ENCODE measurements at places on chromosomes 7 and 10. TPM values are rescaled to one million over a fixed set of nuclear protein-coding genes. Genes with fewer than 3 reads are reported as not detected.

DNA sequence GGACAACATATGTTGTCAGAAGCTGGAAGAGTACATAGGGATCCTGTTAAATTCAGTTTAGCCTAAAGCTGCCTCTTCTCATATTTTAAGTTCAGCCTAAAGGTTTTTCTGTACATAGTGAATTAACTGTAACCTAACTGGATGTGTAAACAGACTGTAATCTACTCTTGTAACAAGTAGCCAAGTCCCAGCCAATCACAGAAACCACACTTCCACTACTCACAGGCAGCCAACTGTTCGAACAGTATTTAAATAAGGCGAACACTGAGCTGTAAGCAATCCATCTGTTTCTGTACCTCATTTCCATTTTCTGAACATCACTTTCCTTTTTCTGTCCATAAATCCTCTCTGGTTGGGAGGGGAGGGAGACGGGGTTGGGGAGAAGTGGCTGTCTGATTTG, 15.0 kb upstream of the STN1 start:
- no peak overlapping the region for H3K27ac ChIP-seq
- peaks cover 33% of the 10 kb centered on the region for H3K4me1 ChIP-seq
- no peaks in the 10 kb centered on the region for H3K36me3 ChIP-seq
- H3K4me3 ChIP-seq = no peak overlapping the region
- no peak for DNase-seq
- H3K27me3 ChIP-seq = no peaks in the 10 kb centered on the region

DNA sequence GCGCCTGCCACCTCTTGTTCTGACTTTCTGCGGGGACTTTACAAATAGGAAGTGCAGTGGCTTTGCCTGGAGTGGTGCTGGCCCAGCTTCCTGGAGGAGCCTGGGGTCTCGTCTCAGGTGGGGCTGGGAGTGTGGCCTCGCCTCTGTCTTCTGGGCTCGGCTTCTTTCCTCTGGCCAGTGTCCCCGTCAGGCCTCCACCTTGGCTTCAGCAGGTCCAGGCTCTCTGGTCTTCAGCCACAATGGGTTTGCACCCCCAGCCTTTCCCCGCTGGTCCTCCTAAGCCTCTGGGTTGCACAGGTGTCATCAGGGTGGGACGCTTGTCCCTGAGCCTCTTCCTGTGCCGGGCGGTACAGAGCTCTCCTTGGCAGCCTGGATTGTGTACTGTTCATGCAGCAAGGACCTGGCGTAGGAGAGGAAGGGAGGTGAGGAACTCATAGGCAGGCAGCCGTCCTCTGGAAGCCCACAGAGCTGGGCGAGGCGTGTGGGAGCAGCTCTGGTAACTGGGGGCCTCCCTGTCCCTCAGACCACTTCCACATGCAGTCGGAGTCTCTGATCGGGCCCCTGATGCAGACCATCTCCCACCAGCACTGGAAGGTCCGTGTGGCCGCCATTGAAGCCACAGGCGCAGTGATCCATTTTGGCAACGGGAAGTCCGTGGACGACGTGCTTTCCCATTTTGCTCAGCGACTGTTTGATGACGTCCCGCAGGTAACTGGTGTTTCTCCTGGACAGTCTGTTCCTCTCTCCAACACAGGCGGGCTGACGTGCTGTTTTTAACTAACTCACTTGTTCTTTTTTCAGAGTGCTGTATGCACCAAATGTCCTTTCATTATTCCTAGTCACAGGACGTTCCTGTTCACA, 2.3 kb upstream of the PRKAR1B start:
- no peaks in the 10 kb centered on the region for H3K27me3 ChIP-seq
- H3K36me3 ChIP-seq = peaks cover 9% of the 10 kb centered on the region
- DNase-seq = no peak
- H3K4me3 ChIP-seq = peak overlapping the region; percentile 42

DNA sequence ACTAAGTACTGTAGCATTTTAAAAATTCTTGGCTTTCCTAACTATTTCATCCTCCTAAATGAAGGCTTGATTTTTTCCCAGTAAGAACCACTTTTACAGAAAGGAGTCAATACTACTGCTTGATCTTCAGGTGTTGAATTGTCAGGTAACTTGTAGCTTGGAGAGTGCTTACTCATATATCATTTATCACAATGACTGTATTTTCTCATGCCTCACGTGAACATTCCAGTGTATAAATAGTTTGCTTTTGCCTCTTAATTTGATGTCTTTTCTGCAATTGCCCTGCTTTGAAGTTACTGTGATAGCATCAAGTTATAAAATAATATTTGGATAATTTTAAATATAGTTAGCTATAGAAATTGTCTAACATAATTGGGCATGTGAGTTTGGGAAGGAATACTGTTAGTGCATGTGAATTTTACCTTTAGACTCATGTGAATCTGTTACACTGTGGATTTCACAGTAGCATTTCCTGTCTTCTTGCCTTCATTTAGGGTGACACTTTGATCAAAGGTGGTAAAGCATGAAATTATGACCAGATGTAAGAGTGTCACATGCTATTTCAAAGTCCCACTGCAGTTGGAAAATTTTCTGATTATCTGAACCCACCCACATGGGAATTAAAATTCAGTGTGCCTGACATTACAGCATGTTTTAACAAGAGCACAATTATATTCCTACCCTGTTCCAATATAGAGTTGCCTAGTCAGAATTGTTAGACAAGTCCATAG, 962.8 kb downstream of the DNAJB9 start:
- H3K27ac ChIP-seq = no peak overlapping the region
- H3K36me3 ChIP-seq = no peaks in the 10 kb centered on the region
- peaks cover 6% of the 10 kb centered on the region for H3K4me1 ChIP-seq
- no peak overlapping the region for H3K4me3 ChIP-seq

DNA sequence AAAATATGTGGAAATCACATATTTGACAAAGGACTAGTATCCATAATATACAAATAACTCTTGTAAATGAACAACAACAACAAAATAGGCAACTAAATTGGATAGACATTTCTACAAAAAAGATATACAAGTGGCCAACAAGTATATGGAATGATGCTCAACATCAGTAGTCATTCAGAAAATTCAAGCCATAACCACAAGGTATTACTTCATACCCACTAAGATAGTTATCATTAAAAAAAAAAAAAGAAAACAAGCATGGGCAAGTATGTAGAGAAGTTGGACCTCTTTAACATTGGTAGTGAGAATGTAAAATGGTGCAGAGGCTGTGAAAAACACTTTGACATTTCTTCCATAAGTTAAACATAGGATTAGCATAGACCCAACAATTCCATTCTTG, 80.8 kb downstream of the CYP26A1 start:
- H3K4me1 ChIP-seq = no peaks in the 10 kb centered on the region
- no peak for DNase-seq
- H3K36me3 ChIP-seq = no peaks in the 10 kb centered on the region
- no peaks in the 10 kb centered on the region for H3K27me3 ChIP-seq
- no peak overlapping the region for H3K4me3 ChIP-seq

DNA sequence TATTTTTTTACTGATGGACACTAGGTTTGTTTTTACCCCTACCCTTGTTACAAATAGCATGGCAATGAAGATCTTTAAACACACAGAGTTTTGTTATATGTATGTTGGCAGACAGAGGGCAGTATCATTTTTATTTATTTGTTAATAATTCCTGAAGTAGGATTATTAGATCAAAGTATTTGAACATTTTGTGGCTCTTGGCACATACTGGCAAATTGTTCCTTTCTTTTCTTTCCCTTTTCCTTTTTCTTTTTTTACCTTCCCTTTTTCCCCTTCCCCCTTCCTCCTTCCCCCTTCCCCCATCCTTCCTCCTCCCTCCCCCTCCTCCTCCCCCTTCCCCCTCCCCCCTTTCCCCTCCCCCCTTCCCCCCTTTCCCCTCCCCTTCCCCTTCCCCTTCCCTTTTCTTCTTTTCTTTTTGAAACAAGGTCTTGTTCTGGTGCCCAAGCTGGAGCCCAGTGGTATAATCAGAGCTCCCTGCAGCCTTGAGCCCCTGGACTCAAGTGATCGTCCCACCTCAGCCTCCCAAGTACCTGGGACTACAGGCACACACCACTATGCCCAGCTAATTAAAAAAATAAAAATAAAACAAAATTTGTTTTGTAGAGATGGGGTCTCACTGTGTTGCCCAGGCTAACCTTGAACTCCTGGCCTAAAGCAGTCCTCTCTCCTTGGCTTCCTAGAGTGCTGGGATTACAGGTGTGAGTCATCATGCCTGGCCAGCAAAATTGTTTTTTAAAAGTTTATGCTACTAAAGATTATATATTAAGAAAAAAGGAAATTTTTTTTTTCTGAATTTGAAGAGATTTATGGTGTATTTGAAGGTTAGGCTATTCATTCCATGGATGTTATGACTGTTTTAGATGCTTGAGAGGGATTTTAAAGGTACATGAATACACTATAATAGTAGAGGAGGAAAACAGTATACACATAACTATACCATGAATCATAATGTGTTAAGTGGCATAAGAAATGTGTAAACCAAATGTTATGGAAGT, 39.3 kb downstream of the SEPTIN7 start:
- no peak overlapping the region for H3K27ac ChIP-seq
- peaks cover 5% of the 10 kb centered on the region for H3K36me3 ChIP-seq
- no peaks in the 10 kb centered on the region for H3K27me3 ChIP-seq
- H3K4me1 ChIP-seq = no peaks in the 10 kb centered on the region

DNA sequence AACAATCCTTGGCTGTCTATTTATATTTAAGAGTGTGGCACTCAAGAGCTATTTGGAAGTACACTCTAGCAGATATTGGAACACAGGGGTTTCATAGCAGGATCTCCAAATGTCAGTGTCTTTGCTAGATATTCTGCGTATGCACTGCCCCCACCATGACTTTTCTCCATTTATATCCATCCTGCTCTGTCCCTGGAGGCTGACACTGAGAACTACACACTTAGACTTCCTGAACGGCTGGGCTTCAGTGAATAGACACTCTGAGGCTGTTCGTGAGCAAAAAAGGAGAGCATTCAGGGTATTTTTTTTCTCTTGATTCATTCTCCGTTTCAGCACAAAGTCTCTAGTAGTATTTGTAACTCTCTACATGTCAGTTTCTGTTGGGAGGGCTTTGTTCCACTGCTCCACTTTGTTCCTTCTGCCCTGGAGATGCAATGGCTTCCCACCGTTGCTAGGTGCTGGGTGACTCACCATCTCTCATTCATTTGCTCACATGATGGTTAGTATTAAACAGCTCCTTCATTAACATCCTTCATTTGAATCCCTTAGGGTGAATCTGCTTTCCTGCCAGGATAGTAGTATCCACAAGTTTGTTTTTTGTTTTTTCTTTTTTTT, 155.9 kb upstream of the SLC13A1 start:
- H3K36me3 ChIP-seq = no peaks in the 10 kb centered on the region
- H3K4me1 ChIP-seq = no peaks in the 10 kb centered on the region
- no peak overlapping the region for H3K4me3 ChIP-seq
- no peak overlapping the region for H3K27ac ChIP-seq
- no peak for DNase-seq

DNA sequence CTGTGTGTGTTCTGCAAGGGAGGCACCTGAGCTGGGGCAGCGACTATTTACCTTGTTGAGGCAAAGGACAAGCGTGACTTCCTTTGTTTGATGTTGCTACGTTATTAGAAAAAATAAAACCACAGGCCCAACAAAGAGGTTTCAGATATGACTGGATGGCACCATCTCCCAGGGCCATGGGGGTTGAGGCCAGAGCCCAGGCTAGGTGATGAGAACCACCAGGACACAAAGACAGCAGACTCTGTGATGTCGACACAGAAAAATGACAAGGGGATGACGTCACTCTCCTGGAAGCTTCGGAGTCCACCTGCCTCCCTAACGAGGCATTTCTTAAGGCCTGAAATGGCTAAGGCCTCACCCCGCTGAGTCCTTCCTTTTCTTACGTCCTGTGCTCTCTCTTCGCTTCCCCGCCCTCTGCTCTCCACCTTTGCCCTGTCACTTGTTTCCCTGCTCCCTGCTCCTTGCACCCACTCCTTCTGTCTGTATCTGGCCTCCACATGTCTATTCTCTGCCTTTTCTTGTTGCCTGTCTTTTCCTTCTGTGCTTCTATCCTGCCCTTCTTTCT, 83.0 kb upstream of the ADRB1 start:
- no peak for DNase-seq
- peaks cover 32% of the 10 kb centered on the region for H3K4me1 ChIP-seq
- peak overlapping the region; percentile 84 for H3K27ac ChIP-seq
- H3K36me3 ChIP-seq = no peaks in the 10 kb centered on the region
- no peak overlapping the region for H3K4me3 ChIP-seq

- no peaks in the 10 kb centered on the region for H3K27me3 ChIP-seq
- no peaks in the 10 kb centered on the region for H3K4me1 ChIP-seq
- peaks cover 1% of the 10 kb centered on the region for H3K36me3 ChIP-seq
- H3K27ac ChIP-seq = no peak overlapping the region
Measured at GRCh38 chr10:119750391-119751230, 24.8 kb downstream of the INPP5F start.

- no peaks in the 10 kb centered on the region for H3K27me3 ChIP-seq
- no peak overlapping the region for H3K4me3 ChIP-seq
- peaks cover 16% of the 10 kb centered on the region for H3K36me3 ChIP-seq
- no peak for DNase-seq
Measured at GRCh38 chr7:50685135-50686065, 97.3 kb downstream of the GRB10 start.

DNA sequence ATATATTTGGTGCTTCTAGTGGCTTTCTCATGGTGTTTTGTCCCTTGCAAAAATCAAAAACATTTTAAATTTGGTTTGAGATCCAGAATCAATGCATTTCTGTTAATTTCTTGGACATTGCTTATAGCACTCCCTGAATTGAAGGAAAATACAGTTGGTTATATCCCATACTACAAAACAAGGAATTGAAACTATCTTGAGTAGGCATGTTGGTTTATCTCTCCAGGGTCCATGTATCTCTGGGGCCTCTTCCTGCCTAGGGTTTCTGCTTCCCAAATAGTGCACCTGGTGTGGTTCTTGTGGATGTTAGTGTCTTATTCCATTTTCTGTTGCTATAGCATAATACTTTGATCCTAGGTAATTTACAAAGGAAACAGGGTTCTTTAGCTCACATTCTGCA, 212.4 kb downstream of the CAMK1D start:
- no peak overlapping the region for H3K4me3 ChIP-seq
- DNase-seq = no peak
- no peaks in the 10 kb centered on the region for H3K36me3 ChIP-seq
- H3K27me3 ChIP-seq = peaks cover 4% of the 10 kb centered on the region
- H3K27ac ChIP-seq = no peak overlapping the region
- no peaks in the 10 kb centered on the region for H3K4me1 ChIP-seq

The PLAU gene
- 0.93 TPM for total RNA-seq

The ASZ1 gene
- total RNA-seq = not detected

The FAM107B gene
- 87.4 TPM for total RNA-seq

The CNPY1 gene
- not detected for total RNA-seq

The HMX3 gene
- total RNA-seq = not detected

The TFEC gene
- total RNA-seq = not detected

The KDM7A gene
- total RNA-seq = 13.8 TPM

The PGAM2 gene
- 2.5 TPM for total RNA-seq

The ASB13 gene
- 13.5 TPM for total RNA-seq

The TMEM178B gene
- total RNA-seq = 2.3 TPM

The MRLN gene
- not detected for total RNA-seq

Measured in progenitor cell of endocrine pancreas (in vitro differentiated cells).